ENCODE measurements at places on chromosomes 16 and 17.

DNA sequence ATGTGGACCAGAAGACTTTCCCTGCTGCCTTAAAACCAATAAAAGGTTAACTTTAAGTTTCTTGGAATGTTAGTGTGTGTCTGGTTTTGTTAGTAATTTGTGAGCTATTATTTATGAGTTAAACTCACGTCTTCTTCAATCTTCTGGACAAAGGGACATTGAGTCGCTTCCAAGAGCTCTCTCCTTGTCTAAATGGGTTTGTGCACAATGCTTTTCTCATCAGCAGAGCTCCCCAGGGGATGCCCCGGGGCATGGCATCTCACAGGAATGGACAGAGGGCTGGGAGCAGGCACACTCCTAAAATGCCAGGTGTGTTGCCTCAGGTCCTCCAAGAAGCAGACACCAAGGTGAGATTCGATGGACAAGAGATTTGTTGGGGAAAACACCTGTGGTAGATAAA, 90.5 kb downstream of the RGS9 start:
- no peak for DNase-seq

DNA sequence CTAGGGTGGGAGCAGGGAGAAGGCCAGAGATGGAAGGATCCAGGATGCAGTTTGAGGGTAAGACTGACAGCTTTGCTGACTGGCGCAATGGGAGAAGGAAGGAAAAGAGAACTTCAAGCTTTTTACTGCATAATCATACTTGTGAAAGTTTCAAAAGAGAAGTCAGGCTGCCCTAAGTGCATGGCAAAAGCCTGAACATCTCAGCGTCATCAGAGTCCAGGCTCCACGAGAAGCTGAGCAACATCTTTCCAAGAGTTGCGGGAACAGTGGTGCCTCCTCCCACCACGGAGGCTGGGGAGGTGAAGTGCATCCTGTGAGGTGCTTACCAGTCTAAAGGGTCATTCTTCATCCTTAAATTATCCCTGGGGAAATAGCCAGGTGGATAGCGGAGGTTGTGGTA, 26.9 kb upstream of the SLC38A8 start:
- DNase-seq: no peak

- no peak for DNase-seq
These were observed 40.1 kb downstream of the IL4R start for GRCh38 chr16:27353853-27354252.

GRCh38 chr16:2774161-2774891, 2.8 kb downstream of the ELOB start:
- DNase-seq: no peak

GRCh38 chr16:31135535-31136286, at the start of gene PRSS8:
TSS of gene PRSS8 (minus strand) at chr16:31135727. CDS start at chr16:31135498, 229 bp downstream.
- no peak for DNase-seq

- DNase-seq: no peak
These were observed 18.0 kb downstream of the CCR7 start for GRCh38 chr17:40547079-40547784.

- DNase-seq: peak; percentile 39
These were observed 447.3 kb downstream of the HS3ST3B1 start for GRCh38 chr17:14748036-14748710.

DNA sequence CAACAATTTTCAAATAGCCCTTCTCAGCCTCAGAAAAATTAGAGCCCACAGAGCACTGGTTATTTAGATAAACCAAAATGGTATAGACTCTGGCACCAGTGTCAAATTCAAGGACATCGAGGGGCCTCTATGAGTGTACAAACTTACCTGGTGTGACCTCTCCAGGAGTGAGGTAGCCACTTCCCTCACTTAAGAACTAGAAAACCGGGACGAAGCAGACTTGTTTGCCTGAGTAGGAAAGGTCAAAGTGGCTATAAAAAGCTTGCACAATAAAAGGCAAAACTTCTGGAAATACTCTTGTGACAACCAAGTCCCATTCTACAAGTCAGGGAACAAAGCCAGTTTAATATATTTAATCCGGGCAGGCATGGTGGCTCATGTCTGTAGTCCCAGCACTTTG, 39.2 kb upstream of the PRSS54 start:
- no peak for DNase-seq

DNA sequence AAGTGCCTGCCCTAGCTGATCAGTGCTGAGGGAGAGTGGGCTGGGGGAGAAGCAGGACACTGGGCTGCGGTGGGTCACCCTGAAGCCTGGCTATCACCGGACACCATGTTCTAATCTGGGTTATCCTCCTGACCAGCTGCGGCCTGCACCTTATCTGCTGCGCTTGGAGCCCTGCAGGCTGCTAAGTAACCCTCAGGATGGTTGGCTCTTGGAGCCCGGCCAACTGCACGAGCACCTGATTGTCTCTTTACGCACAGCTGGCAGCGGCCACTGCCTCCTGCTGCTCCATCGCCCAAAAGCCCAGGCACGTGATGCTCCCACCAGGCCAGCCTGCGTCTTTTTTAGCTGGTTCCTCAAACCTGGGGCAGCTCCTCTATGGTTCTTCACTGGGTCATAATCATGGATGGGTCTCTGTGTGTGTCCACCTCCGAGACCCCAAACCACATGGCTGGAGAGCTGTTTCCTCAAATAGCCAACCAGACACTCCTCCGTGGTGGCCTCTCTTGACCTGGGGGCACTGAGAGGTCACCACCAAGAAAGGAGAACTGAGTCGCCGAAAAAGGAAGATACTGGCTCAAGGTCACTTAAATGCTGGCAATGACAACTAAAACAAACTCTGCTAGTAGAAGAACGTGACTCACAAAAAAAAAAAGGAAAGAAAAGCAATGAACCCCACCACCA, 21.7 kb downstream of the SPHK1 start:
- DNase-seq: no peak

GRCh38 chr17:71799657-71800056, 321.2 kb upstream of the SOX9 start:
- DNase-seq: no peak

- DNase-seq: no peak
These were observed 37.8 kb upstream of the TMC5 start for GRCh38 chr16:19379838-19380237.

DNA sequence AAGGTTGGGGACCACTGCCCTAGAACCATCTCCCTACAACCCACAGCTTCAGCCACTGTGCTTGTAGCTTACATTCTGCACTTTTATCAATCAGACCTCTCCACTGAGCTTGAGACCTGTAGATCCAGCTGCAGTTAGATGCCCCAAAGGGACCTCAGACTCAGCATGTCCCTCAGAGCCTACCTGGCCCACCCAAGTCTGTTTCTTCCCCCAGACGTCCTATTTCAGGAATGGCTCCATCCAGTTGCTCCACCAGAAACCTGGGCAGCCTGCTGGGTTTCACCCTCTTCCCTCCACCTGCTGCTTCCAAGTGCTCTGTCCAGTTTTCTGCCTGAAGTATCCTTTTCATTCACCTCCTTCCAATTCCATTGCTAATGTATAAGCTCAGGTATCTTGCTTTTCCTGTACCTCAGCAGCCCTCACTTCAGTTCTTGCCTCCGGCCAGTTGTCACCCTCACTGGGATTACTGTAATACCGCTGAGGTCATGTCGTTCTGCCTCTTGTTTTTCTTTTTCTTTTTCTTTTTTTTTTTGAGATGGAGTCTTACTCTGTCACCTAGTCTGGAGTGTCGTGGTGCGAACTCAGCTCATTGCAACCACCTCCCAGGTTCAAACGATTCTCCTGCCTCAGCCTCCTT, 55.0 kb downstream of the GNA13 start:
- no peak for DNase-seq

DNA sequence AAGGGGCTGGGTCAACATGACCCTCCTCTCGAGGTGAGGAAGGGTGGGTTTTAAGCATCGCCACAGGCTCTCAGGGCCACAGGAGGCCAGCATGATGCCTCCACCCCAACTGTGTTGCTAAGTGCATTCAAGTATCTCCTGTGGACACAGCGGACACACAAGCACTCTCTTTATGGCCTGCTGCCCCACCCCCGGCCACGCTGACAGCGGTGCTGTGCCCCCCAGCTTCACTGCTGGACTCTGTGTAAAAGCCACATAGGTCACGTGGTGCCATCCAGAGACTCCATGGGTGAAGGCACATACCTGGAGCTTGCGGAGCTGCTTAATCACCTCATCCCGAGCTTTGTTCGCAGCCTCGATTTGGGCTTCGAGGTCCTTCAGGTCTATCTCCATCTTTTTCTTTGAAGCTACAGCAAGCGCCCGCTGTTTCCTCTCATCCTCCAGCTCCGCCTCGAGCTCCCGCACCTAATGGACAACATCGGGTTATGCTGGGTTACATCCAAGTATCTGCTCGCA, 51.5 kb downstream of the NDEL1 start:
- DNase-seq: no peak

DNA sequence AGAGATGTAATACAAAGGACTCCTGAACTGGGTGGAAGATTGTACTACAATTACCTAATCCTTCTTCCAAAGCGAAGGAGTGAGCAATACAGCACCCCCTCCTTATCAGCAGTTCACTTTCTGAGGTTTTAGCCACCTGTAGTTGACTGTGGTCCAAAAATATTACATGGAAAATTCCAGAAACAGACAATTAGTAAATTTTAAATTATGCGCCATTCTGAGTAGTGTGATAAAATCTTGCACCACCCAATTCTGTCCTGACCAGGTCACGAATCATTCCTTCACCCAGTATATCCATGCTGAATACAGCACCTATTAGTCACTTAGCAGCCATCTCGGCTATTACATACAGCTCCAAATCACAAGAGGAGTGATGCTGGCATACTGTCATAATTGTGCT, 23.2 kb downstream of the VPS53 start:
- peak; percentile 80 for DNase-seq

DNA sequence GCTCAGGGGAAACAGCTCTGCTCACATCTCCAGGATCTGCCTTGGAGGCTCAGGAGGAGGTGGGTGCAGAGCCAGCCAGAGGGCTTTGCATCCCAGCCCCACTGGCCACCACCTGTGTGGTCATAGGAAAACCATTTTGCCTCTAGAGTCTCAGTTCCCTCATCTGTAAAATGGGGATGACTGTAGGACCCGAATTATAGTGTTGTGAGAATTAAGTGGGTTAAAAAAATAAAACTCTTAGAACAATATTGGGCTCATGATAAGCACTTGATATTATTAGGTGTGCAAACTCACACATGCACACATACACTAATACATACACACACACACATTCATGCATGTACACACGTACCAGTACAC, 19.4 kb upstream of the JPH3 start:
- DNase-seq: no peak

- DNase-seq: no peak
These were observed 67.8 kb downstream of the C16orf78 start for GRCh38 chr16:49441366-49441780.

DNA sequence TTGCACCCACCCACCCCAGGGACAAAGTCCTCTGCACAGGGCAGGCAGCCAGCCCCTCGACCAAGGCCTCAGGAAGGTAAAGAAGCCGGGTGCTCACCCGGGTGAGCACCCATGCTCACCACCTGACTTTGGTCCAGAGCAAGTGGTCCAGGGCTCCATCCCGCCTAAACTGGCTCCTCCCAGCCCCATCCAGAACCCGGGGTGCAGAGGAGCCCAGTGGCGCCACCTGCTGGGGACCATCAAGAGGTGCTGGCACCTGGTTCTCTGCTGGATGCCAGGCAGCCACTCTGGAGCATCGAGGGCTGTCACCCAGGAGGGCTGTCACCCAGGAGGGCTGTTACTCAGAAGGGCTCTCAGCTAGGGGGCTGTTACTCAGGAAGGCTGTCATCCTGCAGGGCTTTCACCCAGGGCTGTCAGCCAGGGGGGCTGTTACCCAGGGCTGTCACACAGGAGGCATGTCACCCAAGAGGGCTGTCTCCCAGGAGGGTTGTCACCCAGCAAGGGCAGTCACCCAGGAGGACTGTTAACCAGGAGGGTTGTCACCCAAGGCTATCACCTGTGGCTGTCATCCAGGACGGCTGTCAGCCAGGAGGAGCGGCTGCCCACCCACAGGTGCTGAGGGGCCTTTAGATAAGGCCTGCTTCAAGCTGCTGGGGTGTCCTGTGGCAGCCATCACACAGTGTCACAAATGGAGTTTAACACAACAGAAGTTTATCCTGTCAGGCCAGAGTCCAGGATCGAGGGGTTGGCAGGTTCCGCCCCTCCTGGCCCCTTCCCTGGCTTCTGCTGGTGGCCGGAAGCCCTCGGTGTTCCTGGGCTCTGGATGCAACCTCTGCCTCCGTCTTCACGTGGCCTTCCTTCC, 98.5 kb downstream of the TNFRSF13B start:
- no peak for DNase-seq

DNA sequence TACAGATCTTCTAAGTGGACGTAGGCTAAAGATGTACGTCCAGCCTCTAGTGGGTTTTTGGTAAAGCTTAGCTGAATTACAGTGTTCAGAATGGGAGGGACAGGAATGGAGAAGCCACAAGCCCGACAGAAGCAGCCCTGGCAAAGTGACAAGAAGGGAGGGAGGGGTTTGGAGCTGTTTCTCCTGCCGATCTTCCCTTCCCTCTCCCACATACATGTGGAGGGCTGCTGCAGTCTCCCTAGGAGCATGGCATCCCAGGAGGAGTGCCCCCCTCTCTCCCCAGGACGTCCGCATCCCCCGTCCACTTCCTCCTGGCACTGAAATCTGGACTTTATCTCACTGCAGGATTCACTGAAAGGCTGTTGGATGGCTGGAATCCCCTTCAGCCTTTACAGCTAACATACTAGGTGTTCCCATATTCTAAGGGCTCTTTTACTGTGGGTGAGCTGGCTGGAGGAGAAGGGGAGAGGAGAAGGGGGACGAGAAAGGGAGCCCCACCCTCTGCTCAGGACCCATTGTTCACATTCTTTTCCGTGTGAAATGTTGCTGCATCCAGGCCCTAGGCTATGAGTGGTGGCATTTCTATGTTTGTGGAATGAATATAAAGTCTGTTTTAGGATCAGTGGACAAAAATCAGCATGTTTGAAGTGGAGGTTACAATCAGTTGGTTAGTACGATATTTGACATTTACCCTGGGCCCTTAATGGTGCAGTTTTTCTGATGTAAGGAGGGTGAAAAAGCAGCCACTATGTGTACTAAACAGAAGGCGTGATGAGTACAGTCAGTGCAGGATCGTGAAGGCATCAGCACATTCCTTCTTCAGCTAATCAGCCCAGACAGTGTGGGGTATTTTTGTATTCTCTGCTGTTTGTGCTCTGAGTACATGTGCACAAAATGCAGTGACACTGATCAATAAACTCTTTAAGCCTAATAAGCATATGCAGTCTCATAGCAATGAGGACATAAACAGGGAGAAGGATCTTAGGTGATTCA, 94.6 kb downstream of the SPECC1 start:
- DNase-seq: peak; percentile 8

DNA sequence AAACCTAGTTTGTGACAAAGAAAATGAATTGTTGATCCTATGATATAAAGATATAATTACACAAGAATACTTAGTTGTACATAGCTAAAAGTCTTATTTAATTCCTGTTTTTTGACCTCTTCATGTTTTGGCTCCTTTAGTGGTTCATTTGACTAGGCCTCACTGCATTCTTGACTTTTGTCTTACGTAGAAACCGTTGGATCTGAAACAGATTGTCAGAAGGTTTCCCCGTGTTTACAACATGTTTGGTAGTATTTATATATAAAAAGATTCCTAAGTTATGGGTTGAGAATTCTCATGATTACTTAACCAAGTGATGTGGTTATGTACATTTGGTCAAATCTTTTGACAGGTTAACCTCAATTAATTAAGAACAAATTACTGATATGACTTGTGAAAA, 162.8 kb downstream of the BCAS3 start:
- no peak for DNase-seq

All from fibroblast of skin of abdomen (primary cell).